ENCODE measurements at places on chromosomes 6 and 20.

GRCh38 chr6:26197933-26198721, 110.9 kb downstream of the HFE start:
- no peak for DNase-seq

- DNase-seq, result no peak
These were observed 11.5 kb downstream of the SDC4 start for GRCh38 chr20:45336530-45337366.

DNA sequence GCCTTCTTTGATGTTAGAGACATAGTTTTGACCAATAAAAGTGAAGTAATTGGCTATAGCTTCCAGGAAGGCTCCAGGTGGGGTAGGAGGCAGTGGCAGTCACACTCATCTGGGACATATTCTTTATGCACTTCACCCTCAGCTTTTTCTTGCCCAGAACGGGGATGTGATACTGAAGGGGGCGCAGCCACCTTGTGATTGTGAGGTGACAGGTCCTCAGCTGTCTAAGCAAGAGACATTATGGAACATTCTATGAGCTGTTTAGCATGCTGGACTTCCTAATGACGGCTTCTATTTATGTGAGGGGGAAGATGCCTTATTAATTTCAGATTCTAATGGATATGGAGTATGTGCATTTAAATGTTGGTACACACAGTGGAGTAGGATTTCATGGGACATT, 151.3 kb upstream of the ZFP64 start:
- no peak for DNase-seq

- DNase-seq, result no peak
These were observed 29.3 kb upstream of the PDYN start for GRCh38 chr20:2023151-2023550.

DNA sequence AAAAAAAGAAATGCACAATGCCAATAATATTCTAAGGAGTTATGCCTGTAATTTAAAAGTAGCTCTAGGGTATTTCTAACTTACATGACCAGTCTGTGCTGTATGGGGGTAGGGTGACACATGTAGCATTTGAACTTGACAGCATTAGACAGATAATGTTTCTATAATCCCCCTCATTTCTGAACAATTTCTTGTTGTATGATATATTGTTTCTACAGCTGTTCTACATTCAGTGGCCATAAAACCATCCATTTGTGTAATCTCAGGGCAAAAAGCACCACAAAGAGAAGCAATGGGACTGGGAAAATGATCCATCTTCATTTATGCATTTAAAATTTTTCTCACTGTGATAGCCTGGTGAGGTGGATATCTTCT, 767.8 kb downstream of the TFAP2A start:
- DNase-seq, result no peak

GRCh38 chr20:4161401-4162251, 146.3 kb upstream of the RNF24 start:
- no peak for DNase-seq

- no peak for DNase-seq
These were observed 85.8 kb downstream of the DLGAP4 start for GRCh38 chr20:36391955-36392354.

DNA sequence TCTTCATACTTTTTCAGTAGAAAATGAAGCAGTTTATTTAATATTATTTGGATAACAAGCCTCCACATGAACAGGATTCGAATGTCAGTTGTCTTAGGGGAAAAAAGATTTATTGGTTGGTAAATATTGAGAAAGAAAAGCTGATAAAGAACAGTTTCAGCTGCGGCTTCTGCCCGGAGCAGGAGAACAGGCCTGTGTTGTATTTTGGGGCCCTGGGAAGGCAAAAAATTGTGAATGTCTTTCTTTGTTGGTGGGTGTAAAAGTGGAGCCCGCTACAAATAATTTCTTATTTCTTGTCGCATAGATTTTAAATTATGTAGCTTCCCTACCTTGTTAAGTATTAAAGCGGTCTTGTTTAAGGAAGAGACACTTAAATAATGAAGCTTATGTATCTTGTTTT, 90.5 kb upstream of the PAX1 start:
- no peak for DNase-seq

GRCh38 chr20:16311756-16312155, 261.5 kb downstream of the KIF16B start:
- DNase-seq, result no peak

DNA sequence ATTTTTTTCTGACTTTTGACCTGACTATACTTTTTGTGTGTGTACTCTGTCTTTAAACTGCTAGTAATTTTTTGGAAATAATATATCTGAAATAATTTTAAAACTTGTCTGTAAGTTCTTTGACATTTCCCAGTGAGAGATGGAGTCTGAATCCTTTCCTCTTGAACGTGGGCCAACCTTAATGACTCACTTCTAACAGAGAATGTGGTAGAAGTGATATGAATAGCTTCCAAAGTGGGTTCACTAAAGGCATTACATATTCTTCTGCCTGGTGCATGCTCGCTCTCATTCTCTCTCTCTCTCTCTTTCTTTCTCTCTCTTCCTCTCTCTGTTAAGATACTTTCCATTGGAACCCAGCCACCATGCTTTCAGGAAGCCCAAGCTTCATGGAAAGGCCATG, 108.7 kb upstream of the FERMT1 start:
- no peak for DNase-seq

DNA sequence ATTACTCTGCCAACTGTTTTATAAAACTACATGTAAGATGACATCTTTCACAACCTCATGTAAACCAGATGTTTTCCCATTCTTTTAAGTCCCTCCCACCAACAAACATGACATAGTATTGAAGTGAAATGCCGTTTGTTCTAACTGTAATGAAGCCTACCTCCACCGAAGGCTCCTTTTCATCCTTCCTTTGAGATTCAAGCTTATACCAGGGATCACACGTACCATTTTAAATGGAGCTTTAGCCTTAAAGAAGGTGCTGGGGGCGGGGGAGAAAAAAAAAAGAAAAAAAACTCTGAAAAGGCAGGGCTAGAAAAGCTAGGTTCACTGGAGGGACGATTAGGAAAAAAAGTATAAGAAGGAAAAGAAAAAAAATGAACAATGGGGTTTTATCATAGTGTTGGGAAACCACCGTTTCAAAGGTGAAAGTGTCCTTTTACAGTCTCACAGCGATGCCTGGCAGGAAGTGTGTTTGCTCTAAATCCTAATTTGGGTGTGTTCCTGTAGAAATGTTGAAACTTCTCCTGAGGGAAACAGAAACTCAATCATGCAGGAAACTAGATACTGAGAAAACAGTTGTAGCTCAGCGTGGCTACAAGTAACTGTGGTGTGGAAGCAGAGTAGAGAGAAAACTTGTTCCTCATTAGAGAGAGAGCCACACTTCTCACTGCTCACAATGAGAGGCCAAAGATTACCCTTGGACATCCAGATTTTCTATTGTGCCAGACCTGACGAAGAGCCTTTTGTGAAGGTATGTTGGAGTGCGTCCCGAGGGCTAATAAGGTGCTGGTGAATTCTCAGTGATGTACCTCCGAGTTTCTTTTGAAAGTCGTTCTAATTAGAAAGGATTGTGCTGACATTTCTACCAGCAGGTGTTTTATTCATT, 37.6 kb upstream of the HINT3 start:
- DNase-seq, result no peak

GRCh38 chr6:74914888-74915287, 291.0 kb downstream of the COL12A1 start:
- no peak for DNase-seq

- DNase-seq, result no peak
These were observed 316.6 kb downstream of the THBS2 start for GRCh38 chr6:168937054-168937453.

DNA sequence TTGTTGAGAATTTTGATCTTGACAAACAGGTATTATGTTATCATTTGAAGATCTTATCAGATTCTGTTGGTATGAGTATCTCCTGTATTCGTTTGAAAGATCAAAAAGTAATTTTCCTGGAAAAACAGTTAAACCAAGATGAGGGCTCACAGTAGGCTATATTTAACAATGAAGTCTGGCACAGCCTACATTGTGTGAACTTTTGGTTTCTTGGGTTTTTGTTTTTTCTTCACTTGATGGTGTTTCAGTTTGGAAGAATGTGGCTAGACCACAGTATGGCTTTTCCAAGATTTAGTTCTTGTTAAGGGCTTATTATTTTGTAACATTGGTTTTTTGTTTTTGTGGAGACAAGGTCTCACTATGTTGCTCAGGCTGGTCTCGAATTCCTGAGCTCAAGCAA, 306.4 kb downstream of the CDKAL1 start:
- no peak for DNase-seq

DNA sequence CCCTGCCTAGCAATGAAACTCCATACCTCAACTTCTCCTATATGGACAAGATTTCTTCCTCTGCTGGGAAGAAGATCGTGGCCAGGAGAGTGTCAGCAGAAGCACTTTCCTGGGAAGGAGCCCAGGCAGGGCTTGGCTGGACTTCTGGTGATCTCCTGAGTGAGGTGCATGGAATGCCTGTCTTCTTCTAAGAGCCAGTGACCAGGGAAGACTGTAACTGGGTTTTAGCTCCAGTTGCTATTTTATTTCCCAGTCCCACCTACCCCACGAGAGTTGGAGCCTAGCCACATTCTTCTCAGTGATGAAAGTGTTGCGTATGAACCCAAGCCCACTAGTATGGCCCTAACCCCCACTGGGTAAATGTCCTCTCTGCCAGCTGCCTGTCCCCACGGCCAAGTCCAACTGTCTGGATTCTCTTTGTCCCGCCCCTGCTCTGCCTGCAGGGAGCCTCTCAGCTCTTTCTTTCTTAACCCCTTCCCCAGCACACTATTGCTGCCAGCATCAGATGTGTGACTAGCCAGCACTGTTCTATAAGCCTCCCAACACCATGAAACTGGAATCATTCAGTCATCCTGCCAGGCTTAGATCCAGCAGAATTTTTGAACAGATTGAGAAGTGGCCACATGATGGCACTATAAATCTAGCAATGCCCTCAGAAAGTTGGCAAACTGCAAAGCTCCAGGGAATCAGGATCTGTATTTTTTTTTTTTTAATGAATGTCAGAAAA, 69.8 kb upstream of the FAM184A start:
- peak; percentile 23 for DNase-seq

DNA sequence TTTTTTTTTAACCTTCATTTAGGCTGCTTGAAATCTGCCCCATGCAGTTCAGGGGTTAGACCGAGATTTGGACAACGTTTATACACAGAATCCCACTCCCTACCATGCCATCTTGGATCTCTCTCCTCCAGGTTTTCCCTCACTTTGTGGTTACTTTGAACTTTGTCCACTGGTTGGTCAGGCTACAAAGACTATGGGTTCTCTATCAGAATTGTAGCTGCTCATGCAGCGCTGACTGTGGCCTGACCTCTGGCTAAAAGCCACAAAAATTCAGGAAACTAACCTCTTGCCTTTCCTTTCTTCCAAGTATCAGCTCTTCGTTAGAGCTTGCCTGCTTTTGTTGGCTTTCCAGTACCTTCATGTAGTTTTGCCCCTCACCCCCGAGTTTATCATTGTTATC, 44.9 kb upstream of the KCNG1 start:
- DNase-seq, result no peak

DNA sequence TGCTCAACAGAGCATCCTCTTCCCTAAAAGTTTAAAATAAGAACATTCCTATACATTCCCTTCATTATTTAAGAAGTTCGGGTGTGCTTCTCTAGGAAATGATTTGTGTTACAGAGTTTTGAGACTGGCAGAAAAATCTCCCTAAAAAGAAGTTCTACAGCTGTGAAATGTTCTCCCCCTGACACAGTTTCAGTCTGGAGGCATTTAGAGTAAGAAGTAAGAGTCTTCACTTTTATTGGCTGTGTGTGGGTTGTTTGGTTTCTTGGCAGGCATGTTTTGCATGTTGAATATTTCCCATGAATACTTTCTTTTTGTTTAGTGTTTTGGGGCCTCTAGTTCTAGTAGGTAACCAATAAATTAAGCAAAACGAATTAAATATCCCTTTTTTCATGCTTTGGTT, 195.9 kb downstream of the TENT5A start:
- DNase-seq, result no peak

GRCh38 chr20:44211177-44212039, 837 bp upstream of the OSER1 start:
- DNase-seq, result no peak

GRCh38 chr6:30834646-30835045, 49.7 kb upstream of the DDR1 start:
- no peak for DNase-seq

DNA sequence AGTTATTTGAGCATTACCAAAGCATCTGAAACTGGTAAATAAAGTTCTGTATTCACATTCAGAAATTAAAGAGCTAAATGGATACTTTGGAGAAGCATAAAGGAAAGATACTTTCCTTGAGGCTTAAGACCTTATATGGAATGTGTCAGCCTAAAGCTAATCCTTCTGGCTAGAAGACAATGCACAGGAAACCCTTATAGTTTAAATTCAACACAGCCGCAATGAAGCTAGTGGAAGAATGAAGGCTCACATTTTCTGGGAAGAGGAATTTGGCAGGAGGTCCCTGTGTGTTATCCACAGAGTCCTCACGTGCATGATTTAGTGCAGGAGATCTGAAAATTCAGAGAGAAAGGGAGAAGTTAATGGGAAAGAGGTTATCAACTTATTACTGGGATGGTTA, 21.5 kb upstream of the CHD6 start:
- DNase-seq, result no peak

- DNase-seq, result no peak
These were observed 11.3 kb upstream of the SRSF6 start for GRCh38 chr20:43446361-43446879.

GRCh38 chr6:139148557-139149235, 13.8 kb downstream of the HECA start:
- DNase-seq, result no peak

- no peak for DNase-seq
These were observed 9.7 kb downstream of the BACH2 start for GRCh38 chr6:90286884-90287488.

DNA sequence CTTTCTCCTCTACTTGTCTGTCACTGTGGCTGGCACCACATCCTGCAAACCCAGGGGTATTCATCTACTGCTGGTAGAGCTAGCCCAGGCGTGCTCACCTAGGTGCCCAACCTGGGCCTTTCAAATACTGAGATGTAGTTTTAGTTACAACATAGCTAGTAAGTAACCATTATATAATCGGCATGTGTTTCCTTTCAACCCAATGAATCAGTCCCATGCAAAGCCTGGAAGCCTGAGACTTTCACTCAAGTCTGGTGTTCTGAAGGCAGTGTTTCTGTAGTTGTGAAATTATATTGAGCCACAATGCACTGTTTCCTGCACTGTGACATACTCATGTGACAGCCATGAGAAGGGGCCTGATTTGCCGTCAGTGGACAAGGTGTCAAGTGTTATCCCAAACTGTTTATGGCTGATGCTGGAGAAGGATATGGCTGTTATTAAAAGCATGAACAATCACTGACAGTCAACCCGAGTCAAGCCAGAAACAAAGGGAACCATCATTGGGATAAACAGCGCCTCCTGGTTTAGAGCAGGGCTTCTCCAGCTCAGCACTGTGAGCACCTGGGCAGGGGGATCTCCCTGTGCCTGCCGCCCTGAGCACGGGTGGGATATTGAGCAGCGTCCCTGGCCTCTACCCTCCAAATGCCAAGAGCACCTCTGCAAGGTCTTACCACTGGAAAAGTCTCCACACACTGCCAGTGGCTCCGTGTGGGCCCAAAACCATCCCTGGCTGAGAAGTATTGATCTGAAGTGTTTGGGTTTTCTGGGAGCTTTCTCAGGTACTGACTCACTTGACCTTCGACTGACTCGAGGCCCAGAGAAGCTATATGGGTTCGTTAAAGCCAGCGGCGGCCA, 1.6 kb downstream of the PSMA7 start:
- DNase-seq, result no peak
